ENCODE measurements at places on chromosomes 16 and 17.

DNA sequence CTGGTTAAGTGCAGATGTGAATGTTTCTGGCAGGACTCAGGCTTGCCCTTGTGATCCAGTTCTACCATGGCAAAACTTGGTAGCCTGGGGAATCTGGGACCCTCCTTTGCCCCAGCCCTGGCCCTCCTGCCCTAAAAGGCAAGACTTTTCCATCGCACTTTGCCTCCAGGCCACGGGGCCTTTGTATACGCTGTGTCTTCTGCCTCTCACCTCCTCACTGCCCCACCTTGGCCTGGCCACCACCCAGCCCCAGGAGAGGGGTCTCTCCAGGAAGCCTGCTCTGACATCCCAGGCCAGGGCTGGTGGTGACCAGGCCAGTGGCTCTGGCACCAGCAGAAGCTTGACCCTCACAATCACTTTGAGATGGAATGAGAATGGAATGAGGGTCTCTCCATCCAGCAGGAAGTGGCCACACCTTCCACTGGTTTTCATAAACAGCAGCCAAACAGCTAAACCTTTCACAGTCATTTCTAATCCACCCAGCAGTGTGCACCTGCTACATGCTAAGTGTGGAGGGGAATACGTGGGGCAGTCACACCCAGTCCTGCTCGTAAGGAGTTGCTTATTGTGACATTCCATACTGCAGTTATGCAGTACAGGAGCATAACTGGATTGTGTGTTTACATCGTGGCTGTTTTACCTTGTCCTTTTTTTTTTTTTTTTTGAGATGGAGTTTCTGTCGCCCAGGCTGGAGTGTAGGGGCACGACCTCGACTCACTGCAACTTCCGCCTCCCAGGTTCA lies 1.6 kb upstream of the MRPL38 start:
- DNase-seq, result no peak

DNA sequence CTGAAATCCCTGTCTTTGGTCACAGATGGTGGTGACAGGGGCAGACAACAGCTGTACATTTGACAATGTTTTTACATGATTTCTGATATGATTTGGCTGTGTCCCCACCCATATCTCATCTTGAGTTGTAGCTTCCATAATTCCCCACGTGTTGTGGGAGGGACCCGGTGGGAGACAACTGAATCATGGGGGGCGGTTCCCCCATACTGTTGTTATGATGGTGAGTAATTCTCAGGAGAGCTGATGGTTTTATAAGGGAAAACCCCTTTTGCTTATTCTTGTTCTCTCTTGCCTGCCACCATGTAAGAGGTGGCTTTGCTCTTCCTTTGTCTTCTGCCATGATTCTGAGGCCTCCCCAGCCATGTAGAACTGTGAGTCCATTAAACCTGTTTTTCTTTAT lies 353.9 kb downstream of the CPPED1 start:
- DNase-seq, result no peak

- DNase-seq, result no peak
Measured at GRCh38 chr17:50361561-50362480, 11.2 kb downstream of the MRPL27 start.

GRCh38 chr16:78932355-78932943 lies 668.1 kb downstream of the MAF start:
- DNase-seq, result no peak

GRCh38 chr17:2240541-2240940 lies 63.0 kb downstream of the SMG6 start:
- no peak for DNase-seq

- no peak for DNase-seq
Measured at GRCh38 chr16:51971184-51971583, 575.8 kb downstream of the TOX3 start.

GRCh38 chr17:45430738-45431530 lies 1.7 kb downstream of the ARHGAP27 start:
- no peak for DNase-seq

DNA sequence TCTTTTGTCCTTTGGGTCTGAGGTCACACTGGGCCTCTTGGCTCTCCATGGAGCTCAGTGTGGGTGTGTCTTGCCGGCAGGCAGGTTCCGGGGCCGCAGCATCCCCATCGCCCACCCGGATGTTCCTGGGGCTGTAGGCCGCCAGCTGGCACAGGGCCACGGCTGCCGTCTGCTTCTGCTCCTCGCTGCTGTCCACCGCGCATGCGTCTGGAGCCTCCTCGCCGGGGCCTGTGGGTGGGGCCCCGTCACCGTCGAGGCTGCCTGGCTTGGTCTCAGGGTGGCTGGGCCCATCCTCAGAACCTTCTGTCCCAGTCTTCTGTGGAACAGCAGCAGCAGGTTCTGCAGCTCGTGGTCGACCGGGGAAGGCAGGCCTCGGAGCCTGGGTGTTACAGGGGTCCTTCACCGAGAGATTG lies 9.6 kb downstream of the ZNF750 start:
- no peak for DNase-seq

GRCh38 chr17:59791603-59792457 lies 84.4 kb downstream of the VMP1 start:
- DNase-seq, result no peak

DNA sequence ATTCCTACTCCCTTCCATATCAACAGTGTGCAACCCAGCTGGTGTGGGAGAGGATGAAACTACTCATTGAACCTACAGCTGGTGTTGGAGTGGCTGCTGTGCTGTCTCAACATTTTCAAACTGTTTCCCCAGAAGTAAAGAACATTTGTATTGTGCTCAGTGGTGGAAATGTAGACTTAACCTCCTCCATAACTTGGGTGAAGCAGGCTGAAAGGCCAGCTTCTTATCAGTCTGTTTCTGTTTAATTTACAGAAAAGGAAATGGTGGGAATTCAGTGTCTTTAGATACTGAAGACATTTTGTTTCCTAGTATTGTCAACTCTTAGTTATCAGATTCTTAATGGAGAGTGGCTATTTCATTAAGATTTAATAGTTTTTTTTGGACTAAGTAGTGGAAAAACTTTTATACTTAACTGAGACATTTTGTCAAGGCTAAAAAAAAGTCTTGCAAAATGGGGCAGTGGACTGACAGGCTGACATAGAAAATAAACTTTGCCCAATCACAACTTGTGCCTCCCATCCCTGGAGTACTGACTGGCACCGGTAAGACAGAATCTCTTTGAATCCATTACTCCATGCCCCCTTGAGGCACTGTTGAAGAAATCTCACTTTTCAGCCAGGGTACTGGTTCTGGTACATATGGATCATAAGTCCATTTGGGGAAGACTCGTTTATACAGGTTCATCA lies 12.5 kb downstream of the TSR1 start:
- no peak for DNase-seq

DNA sequence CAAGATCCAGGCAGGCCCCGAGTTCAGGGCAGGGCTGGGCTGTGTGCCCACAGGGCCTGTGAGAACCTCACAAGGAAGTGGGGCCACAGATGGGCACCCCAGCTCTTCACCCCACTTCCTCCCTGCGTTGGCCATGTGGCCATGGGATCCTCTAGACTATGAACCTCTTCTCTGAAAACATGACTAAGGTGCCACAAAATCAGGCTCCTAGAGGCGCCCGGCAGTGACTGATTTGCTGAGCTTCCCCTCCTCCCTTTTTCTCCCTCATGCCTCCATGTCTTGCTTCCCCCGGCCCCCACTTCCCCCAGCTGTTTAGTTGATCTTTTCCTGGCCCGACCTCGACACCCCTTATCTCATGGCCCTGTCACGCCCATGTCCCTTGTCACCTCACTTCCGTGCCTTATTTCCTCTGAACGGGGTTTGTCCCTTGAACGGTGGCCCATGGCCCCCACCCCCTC lies 87.1 kb downstream of the KCNJ12 start:
- no peak for DNase-seq

GRCh38 chr17:66934040-66934439 lies 30.5 kb upstream of the CACNG4 start:
- DNase-seq, result no peak
